Keratinocyte (primary cell): ENCODE measurements at places on chromosomes 11 and 22. TPM values are rescaled to one million over a fixed set of nuclear protein-coding genes. Genes with fewer than 3 reads are reported as not detected.
A peak's percentile ranks its signal among the peaks of the same experiment; 100 is the strongest.

- H3K36me3 ChIP-seq, result no peaks in the 10 kb centered on the region
- no peak overlapping the region for H3K4me3 ChIP-seq
- no peak for DNase-seq
- peaks cover 40% of the 10 kb centered on the region for H3K4me1 ChIP-seq
- H3K27me3 ChIP-seq, result no peaks in the 10 kb centered on the region
These were observed 4.8 kb upstream of the NLRP10 start for GRCh38 chr11:7969756-7970646.

Gene ROBO4
- 0.94 to 2.3 TPM (median 0.98 TPM) in 3 replicates for polyA plus RNA-seq

GRCh38 chr22:48885271-48885918 lies 942.3 kb downstream of the BRD1 start:
- no peak for DNase-seq
- no peaks in the 10 kb centered on the region for H3K36me3 ChIP-seq
- H3K27me3 ChIP-seq, result no peaks in the 10 kb centered on the region
- H3K4me3 ChIP-seq, result no peak overlapping the region

GRCh38 chr22:36541831-36542411 lies 13.0 kb upstream of the EIF3D start:
- peaks cover 25% of the 10 kb centered on the region for H3K4me1 ChIP-seq
- no peak overlapping the region for H3K4me3 ChIP-seq
- peak; percentile 59 for DNase-seq
- H3K36me3 ChIP-seq, result no peaks in the 10 kb centered on the region

Gene APOL5
- polyA plus RNA-seq, result not detected in 3 replicates

Gene APOA5
- polyA plus RNA-seq, result not detected in 3 replicates
